Posterior cingulate gyrus (tissue), 11 donors: ENCODE measurements at places on chromosomes 11 and 22.

GRCh38 chr11:43997022-43997660 lies 50.6 kb upstream of the ACCSL start:
- DNase-seq: no peak

DNA sequence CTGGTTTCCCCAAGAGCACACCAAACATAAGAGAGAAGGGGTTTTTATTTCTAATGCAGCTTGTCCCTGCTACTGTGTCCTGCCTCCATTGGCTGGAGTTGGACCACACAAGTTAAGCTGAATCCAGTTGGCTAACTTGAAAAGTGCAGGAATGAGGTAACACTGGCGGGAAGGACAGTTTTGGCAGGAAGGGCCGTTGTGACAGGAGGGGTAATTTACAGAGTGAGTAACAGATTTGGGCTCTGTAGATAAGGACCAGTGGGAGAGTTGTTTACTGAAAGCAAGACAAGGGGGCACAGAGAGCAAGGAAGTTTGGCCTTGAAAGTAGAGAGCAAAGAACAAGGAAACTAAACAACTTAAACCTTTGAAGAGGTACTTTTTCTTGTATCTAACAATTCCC lies 1623.3 kb upstream of the RAG2 start:
- DNase-seq: no peak

DNA sequence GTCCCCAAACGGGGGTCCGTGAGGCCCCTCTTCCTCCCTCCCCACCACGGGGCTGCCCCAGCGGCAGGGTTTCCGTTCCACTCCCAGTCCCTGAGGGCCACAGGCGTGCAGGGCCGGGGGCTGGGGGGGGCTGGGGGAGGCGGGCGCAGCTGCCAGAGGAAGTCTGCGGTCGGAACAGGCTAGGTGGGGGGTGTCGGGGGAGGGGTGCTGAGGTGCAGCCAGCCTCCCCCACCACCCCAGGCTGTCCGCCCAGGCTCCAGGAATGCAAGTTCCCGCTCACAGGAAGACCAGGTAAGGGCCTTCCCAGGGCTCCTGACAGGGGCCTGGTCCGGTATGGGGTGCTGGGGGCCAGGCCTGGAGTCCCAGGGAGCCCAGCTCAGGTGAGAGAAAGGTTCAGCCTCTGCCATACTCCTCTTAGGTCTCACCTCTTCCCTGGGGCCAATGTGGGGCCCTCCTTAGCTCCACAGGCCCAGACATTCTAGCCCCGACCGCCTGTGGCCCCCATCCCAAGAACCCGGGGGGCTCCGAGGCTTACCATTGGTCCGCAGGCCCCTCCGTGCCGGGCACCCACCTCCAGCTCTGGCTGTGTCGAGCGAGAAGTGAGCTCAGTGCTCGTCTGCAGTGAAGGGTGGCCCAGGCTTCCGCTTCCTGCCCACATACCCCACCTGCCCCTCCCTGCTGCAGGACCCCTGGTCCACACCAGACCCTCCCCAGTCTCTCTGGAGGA lies at the start of gene PTPRCAP:
Gene PTPRCAP, minus strand, starts transcription at position 601 of the 727 bp plus-strand sequence. Its CDS starts 63 bp downstream, at position 538.
- DNase-seq: no peak

DNA sequence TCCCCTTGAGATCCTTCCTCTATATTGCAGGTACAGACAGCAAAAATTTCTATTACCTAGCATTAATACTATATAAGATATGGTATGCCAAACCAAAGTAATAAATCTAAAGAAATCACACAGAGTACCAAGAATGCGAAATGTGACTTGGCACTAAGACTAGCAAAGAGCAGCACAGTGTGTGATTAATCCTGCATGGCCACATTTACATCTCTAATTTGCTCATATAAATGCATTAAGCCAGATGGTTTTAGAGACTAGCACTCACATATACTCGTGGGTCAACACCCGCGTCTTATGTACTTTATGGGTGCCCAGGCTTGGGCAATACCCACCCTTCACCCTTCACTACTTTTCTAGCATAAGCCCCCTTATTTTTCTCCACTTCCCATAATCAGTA lies 213.2 kb downstream of the TTC28 start:
- DNase-seq: no peak

DNA sequence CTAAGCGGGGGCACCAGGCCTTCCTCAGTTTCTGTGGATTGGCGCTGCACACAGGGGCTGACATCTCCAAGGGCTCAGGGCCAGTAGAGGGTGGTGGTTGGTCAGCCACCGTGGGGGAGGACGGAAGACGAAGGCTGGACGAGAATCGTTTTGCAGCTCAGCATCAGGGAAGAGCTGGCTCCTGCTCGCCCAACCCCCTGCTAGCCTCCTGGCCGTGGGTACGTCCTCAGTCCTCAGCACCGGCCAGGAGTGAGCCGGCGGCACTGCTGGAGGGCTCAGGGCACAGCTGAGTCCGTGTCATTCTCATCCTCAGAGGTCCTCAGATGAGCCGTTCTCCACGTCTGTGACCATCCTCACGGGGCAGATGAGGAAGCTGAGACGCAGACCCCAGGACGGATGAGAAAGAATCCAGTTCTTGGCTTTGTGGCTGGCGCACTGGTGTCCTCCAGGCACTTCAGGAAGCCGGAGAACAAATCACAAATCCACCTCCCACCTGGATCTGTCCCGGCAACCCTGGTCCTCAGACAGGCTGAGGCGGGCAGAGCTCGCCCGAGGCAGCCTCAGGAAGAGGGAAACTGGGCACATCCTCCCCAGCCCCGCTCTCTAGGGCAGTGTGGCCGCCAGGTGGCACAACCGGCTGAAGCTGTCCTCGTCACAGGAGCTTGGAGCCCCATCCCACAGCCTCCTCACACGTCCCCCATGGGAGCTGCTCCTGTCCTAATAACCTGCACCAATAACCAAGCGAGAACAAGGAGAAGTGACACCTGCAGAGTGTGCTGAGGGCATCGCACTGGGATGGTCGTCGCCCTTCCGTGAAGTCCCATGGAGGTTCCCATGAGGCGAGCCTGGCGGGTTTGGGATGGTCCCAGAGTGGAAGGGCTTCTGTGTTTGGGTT lies 393.7 kb downstream of the BRD1 start:
- no peak for DNase-seq

- no peak for DNase-seq
These were observed 42.2 kb upstream of the CD44 start for GRCh38 chr11:35096723-35097122.

- no peak for DNase-seq
These were observed 7.8 kb upstream of the MS4A8 start for GRCh38 chr11:60691661-60692060.

DNA sequence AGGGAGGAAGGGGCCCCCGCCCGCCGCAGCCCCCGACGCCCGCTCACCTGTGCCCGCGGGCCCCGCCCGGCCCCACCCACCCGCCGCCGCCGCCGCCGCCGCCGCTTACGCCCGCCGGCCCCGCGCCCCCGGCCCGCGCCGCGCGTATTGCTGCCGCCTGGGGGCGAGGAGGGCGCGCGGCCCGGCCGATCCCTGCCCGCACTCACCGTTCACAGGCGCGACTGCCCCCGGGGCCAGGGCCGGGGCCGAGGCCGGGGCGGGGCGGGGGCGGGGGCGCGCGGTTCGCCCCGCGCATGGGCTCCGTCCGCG lies 212 bp downstream of the HRAS start:
- DNase-seq: no peak

- no peak for DNase-seq
These were observed 19.4 kb downstream of the HTR3A start for GRCh38 chr11:113994077-113994954.

GRCh38 chr22:19419086-19419463 lies 12.5 kb downstream of the HIRA start:
- DNase-seq: no peak

GRCh38 chr22:19052941-19053541 lies 69.2 kb downstream of the DGCR2 start:
- no peak for DNase-seq

DNA sequence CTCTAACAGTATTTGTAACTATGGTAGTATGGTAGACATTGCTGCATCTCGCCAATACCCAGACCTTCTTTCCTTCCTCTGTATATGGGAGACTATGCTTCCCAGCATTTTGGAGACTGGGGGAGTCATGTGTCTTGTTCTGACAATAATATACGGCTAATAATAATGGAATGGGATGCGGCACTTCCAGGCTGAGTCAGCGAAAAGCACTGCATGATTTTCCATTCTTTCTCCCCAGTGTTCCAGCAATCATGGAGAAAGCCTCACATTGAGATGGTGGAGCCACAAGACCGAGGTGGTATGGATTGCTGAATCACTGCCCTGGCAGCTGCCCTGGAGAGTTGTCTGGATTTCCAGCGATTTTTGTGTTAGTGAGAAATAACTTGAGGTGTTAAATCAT lies 77.1 kb upstream of the FIBIN start:
- DNase-seq: no peak

DNA sequence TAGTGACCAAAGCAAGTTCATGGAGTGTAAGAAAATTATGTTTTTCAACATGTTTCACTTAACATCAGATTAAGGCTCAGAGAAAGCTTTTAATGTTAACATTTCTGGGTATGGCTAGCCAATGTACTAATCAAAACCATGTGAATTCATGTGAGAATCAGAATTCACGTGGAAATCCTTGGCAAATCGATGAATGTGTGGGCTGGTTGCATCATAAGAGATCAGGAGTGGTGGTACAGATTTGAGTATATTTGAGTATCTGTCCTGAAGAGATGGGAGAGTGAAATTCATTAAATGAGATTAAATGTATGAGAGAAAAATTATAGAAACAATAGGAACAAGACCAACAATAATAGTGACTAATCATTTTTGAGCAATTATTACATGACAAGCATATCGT lies 638.6 kb upstream of the ANO5 start:
- DNase-seq: no peak

DNA sequence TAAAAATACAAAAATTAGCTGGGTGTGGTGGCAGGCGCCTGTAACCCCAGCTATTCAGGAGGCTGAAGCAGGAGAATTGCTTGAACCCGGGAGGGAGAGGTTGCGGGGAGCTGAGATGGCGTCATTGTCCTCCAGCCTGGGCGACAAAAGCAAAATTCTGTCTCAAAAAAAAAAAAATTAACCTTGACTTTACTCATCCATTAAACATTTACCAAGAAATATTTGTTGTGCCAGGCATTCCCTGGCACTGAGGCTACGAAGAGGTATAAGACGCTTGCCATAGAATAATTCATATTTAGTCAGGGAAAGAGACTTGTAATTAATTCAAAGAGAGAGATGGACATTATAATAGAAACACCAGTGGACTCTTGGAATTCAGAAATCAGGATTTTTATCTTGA lies 13.2 kb upstream of the PAFAH1B2 start:
- no peak for DNase-seq

DNA sequence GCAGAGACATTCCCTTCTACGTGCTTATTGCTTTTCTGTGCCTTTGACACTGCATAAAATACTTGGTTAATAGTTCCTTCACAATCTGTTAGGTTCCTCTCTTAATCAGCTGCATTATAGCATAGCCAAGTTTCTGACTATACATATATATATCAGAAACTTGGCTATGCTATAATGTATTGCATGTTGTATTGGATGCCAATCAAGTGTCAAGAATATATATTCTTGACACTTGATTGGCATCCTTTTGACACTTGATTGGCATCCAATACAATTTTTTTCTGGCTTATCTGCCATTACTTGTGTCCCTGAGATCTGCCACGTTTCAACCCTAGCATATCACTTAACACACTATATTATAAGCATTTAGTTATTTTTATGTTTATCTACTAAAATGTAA lies 949.7 kb upstream of the TENM4 start:
- DNase-seq: no peak

GRCh38 chr11:9150926-9151325 lies 59.5 kb upstream of the SCUBE2 start:
- no peak for DNase-seq

DNA sequence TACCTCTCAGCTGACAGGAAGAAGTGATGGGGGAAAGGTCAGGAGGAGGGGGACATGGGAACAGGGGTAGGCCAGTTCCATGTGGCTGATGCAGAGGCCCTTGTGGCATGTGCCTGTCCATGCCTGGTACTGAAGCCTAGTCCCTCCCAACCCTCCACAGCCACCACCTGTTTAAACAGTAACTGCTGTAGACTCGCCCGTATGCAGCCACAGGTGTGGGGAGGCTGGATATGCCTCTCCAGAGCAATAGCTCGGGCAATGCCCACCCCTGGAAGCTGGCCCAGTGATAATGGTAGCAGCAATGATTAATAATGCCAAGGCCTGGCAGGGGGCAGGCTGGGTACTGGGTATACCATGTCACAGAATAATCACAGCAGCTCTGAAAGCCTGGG lies 2.3 kb downstream of the SMTN start:
- DNase-seq: no peak

DNA sequence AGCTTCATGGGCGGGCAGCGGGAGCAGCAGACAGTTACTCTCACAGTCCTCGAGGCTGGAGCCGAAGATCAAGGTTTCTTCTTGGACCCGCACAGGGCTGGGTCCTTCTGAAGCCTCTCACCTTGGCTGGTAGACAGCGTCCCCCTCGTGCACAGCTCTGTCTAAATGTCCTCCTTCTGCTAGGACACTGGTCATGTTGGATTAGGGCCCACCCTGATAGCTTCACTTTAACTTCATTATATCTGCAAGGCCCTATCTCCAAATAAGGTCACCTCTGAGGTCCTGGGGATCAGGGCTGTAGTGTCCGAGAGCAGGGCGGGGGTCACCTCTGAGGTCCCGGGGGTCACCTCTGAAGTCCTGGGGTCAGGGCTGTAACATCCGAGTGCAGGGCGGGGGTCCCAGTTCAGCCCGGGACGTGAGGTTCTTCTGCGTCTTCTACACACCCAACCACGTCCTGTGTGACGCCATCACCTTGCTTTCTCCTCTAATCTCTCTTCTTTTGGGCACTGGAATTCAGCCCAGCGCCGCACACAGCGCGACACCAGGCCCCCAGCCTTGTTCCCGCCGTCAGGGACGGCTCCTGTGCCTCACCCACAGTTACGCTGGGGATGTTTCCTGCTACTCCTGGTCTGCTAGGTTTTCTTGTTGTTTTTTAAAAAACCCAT lies 34.1 kb upstream of the TOLLIP start:
- DNase-seq: no peak

DNA sequence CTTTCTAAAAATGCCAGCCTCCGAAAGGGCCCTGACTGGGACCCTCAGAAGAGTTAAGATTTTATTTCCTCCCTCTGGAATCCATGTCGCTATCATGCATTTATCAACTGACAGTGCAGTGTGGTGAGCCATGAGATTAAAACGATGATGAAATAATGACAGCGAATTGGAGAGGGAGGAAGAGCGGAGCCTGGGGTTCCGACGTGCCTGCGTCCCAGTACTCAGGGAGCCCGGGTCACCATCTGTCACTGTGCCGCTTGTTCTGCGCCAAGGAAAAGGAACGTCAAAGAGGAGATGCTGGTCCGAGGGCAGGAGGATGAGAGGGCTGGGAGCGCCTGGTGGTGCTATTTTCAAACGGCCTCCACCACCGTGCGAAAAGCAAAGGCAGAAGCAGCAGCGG lies 46.2 kb downstream of the MACROD1 start:
- DNase-seq: no peak

- no peak for DNase-seq
These were observed 958 bp upstream of the TUT1 start for GRCh38 chr11:62592146-62592815.

- DNase-seq: no peak
These were observed 10.9 kb upstream of the TNNT3 start for GRCh38 chr11:1908618-1909017.
